ENCODE measurements at places on chromosomes 7 and 10.

- DNase-seq: peak; percentile 11
Observed at GRCh38 chr10:35042783-35043182, 47.4 kb downstream of the CUL2 start.

DNA sequence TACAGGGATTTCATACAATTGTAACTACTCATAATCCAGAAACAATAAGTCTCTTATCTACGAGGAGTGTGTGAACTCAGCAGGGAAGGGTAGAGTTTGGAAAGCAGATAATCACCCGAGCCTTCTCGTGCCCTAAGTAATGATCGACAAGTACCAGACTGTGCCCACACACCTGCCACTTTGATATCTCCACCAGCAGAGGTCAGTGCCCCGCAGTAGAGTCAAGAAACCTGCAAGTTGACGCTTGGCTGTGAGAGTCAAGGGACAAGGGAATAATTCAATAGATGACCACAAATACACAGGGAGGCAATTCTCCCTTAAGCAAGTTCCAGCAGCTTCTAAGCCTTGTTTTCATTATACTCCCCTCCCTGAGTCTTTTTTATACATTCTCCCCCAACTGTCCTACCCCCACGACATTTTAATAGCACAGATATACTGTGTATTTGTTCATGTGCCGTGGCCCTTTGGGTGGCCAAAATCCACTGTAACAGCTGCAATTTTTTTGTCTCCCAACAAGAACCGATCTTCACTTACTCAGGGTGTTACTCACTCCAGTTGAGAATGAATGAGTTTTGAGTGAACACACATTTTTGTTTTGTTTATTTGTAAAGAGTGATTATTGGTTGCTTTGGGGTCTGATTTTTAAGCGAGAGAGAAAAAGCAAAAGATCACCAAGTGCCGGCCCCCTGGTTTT, 106.9 kb upstream of the RHEB start:
- peak; percentile 24 for DNase-seq

- DNase-seq: peak; percentile 75
Observed at GRCh38 chr7:518630-519483, 789 bp downstream of the PDGFA start.

DNA sequence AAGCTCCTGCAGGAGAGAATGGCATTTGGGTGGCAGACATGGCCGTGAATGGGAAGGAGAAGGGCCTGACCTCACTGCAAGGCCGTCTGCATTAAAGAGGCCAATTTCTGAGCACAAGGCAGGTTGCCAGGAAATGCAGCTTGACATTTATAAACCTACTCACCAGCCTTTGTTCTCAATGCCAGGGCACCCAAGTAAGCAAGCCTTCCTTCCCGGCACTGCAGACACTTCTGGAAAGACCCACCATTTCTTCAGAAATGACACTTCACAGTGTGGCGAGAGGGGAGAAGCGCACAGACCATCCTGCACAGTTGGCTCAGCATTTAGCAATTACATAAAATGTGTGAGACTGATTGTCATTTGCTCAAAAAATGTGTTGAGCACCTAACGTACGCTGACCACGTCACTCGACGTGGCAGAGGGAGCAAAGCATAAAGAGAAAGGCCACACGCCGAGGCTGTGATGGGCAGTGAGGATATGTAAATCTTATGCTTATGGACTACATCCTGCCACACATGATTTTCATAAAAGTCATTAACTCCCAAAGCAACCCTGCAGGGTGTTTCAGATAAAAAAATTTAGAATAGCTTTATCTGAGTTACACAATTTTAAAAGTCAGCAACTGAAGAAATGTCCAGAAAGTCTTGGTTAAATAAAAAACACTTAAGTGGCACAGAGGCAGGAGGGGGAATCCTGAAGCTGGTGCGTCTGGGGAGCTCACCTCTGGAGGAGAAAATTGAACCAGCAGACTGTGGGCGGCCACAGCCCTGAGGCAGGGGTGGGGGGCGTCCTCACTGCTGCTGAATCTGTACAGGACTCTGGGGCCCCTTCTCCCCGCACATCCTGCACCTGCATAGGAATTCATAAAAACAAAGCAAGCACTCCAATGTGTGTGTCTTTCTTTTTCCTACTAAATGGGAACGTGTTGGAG, 543.8 kb downstream of the PTPRN2 start:
- DNase-seq: no peak

DNA sequence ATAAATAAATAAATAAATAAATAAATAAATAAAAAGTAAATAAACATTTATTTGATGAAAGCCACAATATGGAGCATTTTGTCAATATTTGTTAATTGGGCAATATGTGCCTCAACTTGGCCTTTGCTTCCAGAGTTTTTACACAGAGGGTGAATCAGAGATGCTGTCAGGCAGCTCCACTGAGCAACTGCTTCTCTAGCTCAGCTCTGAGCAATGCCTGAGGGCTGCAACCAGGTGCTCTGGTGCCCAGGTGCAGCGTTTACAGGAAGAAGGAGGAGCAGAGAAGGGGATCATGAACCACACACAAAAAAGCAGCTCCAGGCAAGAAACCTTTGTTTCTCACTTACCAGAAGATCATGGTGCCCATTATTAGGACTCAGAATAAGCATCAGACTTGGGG, 876.2 kb upstream of the AUTS2 start:
- DNase-seq: no peak

DNA sequence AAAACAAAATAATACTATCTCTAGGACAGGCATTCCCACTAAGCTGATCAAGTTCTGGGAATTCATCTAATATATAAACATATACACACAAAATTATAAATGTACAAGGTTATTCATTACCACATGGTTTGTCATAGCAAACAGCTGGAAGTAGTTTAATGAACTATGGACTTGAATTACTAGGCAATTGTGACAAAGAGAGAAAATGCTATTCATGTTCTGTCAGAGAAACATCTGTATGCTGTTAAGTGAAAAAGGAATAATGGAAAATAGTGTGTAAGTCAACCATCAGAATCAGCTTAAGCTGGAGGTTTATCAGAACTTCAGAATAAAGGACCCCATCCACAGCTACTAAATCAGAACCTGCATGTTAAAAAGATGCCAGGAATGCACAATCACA, 2.8 kb downstream of the ZNF248 start:
- DNase-seq: peak; percentile 63

DNA sequence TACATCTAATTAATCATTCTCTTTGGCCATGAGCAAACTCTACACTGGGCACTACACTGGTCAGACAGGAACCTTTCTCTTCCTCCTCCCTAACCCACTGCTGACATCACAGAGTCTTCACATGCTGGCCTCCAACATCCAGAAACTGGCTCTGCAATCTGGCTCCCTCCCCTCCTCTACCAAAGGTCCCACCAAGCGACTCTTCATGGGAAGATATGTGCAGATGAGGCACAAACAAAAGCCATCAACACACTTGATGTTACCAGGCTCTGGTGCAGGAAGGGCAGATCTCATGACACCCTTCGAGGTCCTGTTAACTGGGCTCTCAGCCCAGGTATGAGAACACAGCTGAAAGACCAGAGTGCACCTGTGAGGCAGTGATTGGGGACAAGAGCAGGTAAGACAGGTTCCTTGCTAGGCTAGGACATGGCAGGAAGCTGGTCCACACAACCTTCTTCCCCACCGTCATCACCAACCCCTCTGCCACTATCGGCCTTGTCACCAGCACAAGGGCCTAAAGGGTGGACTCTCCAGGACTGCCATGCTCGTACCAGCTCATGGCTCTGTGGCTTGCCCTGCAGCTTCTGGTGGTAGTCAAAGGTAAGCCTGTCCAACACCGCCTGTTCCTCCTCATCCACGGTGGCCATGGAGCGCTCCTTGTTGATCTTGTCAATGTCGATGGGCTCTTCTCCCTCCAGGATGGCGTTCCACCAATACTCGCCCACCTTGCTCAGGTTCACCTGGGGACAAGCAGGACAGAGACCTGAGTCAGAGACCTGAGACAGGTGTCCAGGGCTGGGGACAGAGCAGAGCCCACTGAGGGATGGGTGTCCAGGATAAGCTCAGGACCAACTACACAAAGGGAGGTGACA, 66.6 kb upstream of the CAMK2B start:
- no peak for DNase-seq

GRCh38 chr10:101219946-101220451, 9.3 kb downstream of the LBX1 start:
- DNase-seq: no peak

DNA sequence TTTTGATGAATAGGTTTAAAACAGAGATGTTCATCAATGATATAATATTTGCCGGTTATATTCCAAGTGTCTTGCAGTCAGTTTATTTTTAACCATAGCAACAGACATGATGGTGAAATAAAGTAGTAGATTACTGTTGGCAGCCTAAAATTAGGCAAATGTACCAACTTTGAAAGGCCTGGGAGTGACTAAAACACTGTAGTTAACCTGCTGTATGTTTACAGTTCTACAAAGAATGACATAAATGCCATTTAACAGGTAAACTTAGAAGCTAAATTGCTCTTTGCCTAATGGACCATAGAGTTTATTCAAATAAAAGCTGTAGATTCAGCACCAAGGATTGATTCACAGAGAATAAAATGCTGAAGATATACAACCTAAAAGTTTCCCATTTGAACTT, 64.1 kb downstream of the PHTF2 start:
- peak; percentile 21 for DNase-seq

DNA sequence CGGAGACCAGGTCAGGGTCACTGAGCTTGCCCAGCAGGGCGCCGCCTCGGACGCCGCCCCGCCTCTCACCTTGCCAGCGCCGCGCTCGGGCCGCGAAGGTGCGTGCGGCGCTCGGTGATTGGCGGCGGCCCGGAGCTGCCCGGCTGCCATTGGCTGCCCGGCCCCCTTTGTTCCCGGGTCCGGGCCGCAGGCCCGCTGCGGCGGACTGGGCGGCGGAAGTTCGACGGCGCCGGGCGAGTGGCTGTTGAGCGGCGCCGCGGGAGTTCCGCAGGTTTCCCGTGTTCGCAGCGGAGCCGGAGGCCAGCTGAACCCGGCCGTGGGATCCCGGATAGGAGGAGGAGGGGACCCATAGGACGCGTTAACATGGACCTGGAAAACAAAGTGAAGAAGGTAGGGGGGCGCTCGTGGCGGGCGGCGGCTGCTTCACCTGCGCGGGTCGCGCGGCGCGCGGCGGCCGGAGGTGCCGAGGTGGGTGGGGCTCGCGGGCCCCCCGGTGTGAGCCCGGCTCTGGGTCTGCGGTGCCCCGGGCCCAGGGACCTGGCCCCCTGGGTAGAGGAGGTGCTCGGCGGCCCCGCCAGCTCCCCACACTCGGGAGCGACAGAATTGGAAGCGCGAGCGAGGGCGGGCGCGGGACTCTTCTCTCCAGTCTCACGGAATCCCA, at the start of gene TES:
TES (plus strand) TSS at position 195 of the 661 bp plus-strand sequence; CDS start at position 364, 169 bp downstream.
- DNase-seq: peak; percentile 46

DNA sequence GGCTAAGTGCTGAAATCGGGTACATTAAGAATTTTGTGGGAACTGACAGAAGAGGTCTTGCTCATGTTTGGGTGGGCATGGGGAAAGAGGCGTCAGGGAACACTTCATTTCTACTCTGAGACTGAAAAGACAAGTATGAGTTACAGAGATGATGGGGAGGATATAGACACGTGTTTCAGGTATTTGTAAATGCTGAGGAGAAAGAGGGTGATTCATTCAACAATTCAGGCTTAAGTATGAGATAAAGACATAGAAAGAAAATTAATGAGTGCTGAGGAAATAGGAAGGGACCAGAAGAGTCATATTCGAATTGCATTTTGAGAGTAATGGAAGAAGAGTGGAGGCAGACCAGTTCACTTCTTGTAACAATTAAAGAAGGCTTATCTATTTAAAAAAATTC, 143.6 kb downstream of the HBP1 start:
- peak; percentile 35 for DNase-seq

GRCh38 chr7:55452971-55453370, 87.8 kb downstream of the LANCL2 start:
- no peak for DNase-seq

DNA sequence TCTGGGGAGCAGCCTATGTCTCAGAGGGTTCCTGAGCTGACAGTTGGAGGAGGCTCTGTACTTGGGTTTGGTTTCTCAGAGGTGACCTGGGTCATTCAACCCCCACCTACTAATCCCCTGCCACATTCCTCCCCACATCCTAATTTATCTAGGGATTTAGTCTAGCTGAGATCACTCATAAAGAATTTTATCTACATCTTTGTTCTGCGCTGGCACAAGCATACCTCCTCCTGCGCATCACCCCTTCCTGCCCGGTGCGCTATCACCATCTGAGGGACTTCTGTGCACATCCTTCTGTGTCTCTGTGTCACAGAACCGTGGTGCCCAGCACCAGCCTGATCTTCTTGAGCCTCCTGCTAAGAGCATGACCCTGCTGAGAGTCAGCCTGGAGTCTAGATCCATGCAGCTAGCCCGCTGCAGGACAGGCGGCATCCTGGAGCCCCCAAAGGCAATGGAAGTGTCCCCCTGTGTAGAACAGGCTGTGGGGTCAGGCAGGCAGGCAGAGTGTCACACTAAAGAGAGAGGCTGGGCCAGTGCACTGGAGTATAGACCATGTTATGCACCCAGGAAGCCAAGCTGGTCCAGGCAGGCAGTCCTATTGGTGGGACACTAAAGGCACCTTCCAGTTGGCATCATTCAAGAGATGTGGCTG, 63.6 kb downstream of the ARHGAP22 start:
- DNase-seq: no peak

- DNase-seq: no peak
Observed at GRCh38 chr7:111053035-111053434, 37.9 kb upstream of the LRRN3 start.

DNA sequence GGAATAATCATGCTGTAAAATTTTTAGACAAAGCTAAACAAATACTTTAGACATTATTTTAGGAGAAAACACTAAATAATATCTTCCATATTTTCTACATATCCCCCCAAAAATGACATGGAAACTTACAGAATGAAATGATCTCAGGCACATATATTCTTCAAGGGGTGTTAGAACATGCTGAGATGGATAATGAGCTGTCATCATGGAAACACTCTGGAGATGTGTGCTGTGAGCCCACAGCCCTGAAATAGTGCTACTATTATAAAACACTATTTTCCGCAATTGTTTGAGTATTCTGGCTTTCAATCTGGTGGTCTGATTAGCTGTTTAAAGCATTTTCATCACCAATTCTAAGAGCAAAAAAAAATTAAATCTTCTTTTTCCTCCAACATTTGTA, 385.7 kb downstream of the PHTF2 start:
- DNase-seq: no peak

- no peak for DNase-seq
Observed at GRCh38 chr7:43791-44540, 148.4 kb upstream of the FAM20C start.

DNA sequence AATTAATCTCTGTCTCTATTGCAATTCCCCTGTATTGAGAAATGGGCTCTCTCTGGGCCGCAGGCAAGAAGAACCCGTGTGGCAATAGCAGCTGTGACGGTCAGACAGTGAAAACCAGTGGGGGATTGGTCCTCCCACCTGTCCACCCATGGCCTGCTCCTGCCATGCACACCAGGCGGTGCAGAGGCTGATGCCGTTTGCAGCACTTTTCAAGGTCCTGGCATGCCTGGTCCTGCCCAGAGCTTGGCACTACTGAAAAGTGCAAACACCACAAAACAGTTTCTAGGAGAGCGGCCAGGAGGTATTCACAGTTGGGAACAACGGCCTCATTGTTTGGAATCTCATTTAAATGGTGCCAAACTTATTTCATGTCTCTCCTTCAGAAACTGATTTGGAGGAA, 41.5 kb downstream of the PSPH start:
- DNase-seq: no peak
